ENCODE measurements at places on chromosomes 16 and 17.

- no peak for DNase-seq
Measured at GRCh38 chr17:64368277-64368676, 22.4 kb downstream of the PECAM1 start.

DNA sequence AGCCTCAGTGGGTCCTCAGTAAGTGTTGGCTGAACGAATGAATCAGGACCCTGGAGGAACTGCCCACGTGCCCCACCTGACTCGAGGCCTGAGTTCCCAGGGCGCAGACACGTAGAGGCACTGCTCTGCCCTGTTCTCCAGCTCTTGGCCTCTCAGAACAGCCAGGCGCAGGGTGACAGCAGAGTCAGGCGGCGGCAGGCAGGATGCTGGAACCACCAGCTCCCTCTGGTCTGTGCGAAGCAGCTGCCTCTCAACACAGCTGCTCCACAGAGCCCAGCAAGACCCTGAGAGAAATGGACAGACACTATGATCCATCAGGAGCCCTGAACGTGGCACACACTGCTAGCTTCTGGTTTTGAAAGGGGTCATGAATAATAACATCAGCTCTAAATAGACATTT, 53.1 kb upstream of the BCO1 start:
- DNase-seq, result no peak

GRCh38 chr16:2689968-2690801, 7.9 kb downstream of the KCTD5 start:
- no peak for DNase-seq

GRCh38 chr17:27578718-27579085, 52.3 kb upstream of the LGALS9 start:
- no peak for DNase-seq

DNA sequence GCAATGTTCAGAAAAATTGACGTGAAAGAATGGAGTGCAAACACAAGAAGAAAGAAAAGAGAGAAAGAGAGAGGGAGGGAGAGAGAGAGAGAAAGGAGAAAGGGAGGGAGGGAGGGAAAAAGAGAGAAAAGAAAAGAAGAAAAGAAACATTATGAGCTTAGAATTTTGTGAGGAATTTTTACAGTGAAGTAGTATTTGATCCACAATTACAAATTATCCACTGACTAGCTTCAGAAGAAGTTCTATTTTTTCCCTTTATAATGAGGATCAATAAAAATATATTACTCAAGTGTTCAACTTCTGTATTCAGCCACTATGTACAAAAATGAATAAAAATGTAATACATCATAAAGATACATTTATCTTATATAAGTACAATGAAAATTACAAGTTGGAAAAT, 494.5 kb upstream of the CA10 start:
- DNase-seq, result no peak

Measured in left ventricle myocardium inferior (tissue), 1 donor.